ENCODE measurements at places on chromosomes 5 and 9.

GRCh38 chr5:99076723-99077640, 148.2 kb upstream of the CHD1 start:
- DNase-seq: no peak

DNA sequence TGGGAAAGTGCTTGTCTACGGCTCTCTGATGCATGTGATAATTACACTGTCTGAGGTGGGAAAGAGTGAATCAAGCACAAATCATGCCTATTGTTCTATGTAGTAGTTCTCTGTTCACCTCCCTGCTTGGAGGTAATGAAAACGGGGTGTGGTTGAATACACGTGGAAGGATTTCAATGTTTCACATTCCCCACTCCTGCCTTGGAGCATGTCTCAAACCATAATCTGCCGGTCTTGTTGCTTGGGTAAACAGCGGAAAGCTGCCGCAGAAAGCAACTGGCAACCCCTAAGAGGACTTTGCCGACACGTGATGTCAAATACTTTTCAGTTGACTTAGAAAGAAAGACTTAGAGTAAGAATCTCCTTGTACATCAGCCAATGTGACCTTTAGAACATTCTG, 63.5 kb upstream of the MOCS2 start:
- DNase-seq: no peak

- DNase-seq: no peak
Measured at GRCh38 chr5:135272311-135272805, 126.7 kb downstream of the MACROH2A1 start.

GRCh38 chr9:21801683-21802417, 586 bp upstream of the MTAP start:
- DNase-seq: peak; percentile 61

- no peak for DNase-seq
Measured at GRCh38 chr5:138471052-138471361, 5.7 kb downstream of the EGR1 start.

DNA sequence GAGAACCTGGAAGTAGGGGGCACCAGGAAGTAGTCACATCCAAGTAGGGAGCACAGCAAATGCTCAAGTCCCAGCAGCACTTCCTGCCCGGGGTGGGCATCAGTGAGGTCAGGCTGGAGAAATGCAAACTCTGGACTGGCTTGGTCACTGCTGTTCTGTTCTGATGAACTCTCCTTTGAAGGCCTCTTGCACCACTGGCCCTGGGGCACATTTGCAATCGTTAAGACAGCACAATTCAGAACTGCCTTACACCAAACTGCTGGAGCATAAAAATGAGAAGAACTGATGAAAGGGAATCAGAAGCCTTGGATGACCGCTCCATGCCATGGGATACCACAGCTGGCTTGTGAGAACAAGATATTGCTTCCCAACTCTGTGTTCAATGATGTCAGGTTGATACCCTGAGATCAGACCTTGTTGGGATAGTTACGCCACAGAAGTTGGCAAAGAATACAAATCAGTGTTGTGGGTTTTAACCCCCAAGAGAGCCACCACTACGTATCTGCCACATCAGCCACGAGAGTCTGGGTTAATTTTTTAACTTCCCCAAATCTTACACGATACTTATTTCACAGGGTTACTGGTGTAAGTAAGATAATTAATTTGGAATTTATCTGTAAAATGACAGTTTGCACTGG, 42.3 kb upstream of the ZSWIM6 start:
- DNase-seq: no peak

- DNase-seq: no peak
Measured at GRCh38 chr9:75487856-75488718, 399.8 kb downstream of the OSTF1 start.

DNA sequence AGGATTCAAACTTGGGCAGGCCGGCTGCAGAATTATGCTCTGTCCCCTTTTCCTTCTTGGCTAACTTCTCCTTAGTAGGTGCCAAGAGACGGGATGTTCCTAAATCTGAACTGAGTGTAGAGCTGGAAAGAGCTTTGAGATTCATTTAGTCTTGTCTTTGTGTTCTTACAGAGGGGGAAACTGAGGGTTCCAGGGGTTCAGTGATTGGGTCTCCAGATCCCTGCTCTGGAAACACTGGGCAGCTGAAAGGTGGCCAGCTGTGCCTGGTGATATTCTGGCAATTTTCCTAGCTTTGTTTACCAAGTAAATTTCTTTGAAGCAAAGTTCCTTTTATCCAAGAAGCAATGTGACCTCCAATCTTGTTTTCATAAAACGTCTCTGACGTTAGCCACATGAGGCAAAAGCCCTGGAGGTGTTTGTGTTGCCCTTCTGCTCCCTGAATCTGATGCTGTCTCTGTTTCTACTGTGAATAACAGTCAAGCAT, 288.7 kb downstream of the ZSWIM6 start:
- no peak for DNase-seq

GRCh38 chr5:140372971-140373487, 13.0 kb downstream of the SLC4A9 start:
- DNase-seq: peak; percentile 33

GRCh38 chr9:110746211-110746930, 77.8 kb downstream of the MUSK start:
- DNase-seq: no peak

DNA sequence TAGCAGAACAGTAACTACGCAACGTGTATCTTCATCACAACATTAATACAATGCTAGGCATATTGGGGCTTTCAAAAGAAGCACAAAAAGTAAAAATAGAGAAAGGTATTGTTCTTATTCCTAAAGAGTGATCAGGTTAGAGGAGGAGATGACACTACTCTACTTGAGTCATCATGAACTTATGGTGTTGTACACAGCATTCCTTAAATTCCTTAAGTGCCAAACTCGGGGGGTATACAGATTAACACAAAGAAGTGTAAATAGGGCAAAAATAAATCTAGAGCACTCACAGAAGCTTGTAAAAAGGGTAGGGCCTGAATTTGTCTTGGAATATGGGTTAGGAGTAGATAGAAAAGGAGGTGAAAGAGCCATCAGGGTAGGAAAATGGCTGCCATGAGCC, 308.0 kb upstream of the DAP start:
- DNase-seq: no peak

- DNase-seq: no peak
Measured at GRCh38 chr5:116546033-116546742, 28.4 kb downstream of the SEMA6A start.

- no peak for DNase-seq
Measured at GRCh38 chr5:94103514-94104245, 362.3 kb upstream of the POU5F2 start.

GRCh38 chr9:20178679-20179078, 389.8 kb upstream of the SLC24A2 start:
- no peak for DNase-seq

- DNase-seq: no peak
Measured at GRCh38 chr5:154513669-154514084, 35.6 kb upstream of the HAND1 start.

DNA sequence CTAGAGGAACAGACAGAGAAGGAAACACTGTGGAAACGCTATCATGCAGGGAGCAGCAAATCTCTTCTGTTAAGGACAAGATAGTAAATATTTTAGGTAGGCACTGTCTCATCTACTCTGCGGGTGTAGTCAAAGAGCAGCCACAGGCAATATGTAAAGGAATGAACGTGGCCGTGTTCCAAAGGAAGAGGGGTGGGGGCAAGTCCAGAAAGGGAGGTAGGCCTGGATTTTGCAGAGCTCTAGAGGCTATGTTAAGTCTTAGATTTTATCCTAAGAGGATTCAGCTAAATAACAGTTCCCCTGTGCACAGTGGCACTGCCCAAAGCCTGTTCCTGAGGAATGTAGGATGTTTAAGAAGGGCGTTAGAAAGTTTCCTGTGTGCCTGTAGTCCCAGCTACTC, 161.6 kb downstream of the ACTL7B start:
- DNase-seq: no peak

GRCh38 chr5:61273279-61273975, 58.6 kb upstream of the ZSWIM6 start:
- no peak for DNase-seq

GRCh38 chr5:149172261-149172660, 31.0 kb downstream of the ABLIM3 start:
- DNase-seq: no peak

GRCh38 chr9:121048618-121049017, 1.5 kb downstream of the C5 start:
- DNase-seq: no peak

DNA sequence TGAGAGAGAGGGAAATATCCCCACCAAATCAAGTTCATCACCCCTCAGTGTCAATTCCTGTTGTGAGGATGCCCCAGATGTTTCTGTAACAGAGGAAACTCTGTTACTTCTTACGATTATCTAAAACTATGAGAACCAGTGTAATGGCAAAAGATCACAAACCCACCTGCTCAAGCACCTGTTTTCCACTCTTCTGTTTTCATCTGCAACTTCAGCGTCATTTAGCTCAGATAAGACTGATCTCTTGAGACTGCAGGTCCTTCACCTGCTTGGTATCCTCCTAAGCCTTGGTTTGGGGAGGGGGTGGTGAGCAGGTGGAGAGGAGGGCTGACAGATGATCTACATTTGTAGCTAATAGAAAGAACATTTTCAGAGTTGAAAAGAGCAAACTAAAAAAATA, 229.3 kb downstream of the SLF1 start:
- DNase-seq: no peak

DNA sequence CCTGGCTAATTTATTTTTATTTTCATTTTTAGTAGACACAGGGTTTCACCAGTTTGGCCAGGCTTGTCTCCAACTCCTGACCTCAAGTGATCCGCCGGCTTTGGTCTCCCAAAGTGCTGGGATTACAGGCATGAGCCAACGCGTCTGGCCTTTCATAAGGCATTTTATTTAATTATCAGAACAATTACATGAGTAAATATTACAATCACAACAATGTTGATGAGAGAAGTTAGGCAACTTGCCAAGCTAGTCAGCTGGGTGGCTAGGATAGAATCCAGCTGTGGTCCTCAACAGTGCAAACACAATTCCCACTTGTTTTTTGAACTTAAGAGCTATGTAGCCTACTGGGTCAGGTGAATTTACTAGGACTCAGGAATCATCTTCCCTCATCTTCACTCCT, 22.0 kb downstream of the C9orf57 start:
- DNase-seq: peak; percentile 89

DNA sequence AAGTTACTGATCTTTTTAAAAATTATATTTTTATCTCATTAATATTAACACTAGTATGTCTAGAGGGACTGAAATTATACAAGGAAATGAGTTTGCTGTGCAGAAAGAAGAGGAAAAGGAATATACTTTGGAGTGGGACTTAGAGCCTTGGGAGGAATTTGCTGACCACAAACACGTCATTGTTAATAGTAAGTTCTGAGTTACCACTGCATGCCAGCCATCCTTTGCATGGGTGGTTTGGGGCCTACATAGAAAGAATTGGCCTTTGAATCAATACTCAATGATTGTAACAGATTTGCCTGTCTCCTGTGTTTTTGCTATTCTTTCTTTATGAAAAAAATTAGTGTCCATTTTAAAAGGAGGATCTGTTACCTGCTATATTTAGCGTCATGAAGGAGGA, 232.6 kb upstream of the TNC start:
- DNase-seq: no peak

DNA sequence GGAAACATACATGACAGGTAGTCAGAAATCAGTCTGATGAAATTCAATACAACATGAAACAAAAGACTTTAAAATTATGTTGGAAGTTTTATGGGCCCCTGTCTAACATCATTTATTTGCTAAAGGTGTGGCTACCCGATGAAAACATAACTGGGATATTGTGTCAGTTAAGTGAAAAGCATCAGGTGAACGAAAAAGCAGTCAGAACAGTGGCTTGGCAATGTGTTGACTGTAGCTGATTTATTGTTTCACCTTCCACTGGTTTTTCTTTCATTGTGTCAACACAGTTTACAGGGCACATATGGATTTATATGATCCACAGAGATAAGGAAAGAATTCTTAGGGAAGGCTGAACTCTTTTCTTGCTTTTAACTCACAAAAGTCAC, 429.6 kb upstream of the ZNF608 start:
- DNase-seq: peak; percentile 95
